GM18507 (cell line): ENCODE measurements at places on chromosomes 7 and 10.
A peak's percentile ranks its signal among the peaks of the same experiment; 100 is the strongest.

- no peak for DNase-seq
Observed at GRCh38 chr10:102342958-102343357, 52.5 kb upstream of the NFKB2 start.

DNA sequence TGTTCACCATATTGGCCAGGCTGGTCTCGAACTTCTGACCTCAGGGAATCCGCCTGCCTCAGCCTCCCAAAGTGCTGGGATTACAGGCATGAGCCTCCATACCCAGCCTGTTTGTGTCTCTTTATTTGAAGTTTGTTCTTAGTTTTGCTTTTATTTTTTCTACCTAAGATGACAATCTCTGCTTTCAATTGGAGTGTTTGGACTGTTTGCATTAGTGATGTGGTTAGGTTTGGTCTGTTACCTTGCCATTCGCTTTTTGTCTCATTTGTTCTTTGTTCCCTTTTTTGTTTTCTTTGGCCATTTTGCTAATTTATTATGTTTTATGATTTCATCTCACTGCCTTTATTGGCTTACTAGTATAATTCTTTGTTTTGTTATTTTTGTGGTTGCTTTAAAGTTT lies 62.6 kb downstream of the ADCY1 start:
- DNase-seq: no peak

DNA sequence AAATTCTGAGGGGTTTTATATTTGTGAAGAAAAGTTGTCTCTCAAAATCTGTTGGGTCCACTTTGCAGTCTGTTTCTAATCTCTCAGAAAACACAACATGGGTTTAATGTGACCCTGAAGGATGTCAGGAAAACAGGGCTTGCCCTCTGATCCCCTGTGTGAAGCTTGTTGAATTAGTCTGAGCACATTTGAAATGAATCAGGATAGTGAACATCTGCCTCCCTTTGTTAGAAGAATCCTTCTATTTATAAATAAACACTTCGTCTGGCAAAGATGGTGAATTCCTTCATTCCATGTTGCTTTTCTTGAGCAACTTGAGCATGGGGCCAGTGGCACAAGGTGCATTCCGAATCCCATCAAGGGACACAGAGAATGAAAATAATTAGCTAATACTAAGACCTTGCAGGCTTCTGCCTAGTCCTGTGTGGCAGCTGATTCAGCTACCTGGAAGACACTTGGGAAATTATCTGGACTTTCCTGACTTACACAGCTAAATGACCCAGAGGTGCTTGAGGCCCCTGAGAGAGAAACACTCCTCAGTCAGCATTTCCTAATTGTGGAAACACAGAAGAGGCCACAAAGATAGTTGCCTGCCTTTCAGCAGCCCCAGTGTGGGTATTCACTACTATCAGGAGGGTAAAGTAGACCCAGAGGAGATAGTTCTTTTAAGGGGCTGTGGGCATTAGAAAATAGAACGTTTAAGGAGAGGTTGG lies 305.5 kb downstream of the C7orf25 start:
- no peak for DNase-seq

DNA sequence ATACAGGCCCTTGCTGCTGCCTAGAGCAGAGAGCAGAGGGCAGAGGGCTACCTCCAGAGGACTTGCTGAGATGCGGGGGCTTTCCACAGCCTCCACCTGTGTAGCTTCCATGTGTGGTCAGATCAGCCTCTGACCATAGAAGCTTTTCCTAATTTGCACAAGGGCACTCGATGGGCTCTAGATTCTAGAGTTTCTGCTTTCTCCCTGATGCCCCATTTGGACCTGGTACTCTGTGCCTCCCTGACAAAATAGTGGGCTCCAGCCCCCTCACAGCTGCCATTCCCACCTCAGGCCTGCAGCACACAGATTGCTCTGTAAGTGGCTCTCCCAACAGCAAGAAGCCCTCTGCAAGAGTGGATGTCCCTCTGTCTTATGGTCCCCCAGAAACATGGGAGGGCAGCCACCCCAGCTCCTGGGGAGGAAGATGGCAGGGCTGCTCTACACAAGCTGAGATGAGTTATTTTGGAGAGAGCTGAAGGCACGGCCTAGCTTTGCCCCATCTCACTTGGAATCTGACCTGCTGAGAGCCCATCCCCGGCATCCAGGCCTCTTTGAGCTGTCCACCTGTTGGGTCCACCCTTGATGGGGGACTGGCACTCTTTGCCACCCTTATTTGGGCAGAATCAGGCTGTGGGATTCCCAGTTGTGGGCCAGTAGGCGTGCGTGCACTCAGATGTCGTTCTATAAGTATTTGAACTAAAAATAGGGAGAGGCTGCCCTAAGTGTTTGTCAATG lies 16.7 kb downstream of the TMEM273 start:
- DNase-seq: no peak

GRCh38 chr7:28510026-28510369 lies 97.7 kb downstream of the CREB5 start:
- no peak for DNase-seq

- DNase-seq: no peak
Observed at GRCh38 chr7:74042746-74043522, 15.0 kb downstream of the ELN start.

- DNase-seq: no peak
Observed at GRCh38 chr10:57964351-57964750, 303.3 kb downstream of the IPMK start.

DNA sequence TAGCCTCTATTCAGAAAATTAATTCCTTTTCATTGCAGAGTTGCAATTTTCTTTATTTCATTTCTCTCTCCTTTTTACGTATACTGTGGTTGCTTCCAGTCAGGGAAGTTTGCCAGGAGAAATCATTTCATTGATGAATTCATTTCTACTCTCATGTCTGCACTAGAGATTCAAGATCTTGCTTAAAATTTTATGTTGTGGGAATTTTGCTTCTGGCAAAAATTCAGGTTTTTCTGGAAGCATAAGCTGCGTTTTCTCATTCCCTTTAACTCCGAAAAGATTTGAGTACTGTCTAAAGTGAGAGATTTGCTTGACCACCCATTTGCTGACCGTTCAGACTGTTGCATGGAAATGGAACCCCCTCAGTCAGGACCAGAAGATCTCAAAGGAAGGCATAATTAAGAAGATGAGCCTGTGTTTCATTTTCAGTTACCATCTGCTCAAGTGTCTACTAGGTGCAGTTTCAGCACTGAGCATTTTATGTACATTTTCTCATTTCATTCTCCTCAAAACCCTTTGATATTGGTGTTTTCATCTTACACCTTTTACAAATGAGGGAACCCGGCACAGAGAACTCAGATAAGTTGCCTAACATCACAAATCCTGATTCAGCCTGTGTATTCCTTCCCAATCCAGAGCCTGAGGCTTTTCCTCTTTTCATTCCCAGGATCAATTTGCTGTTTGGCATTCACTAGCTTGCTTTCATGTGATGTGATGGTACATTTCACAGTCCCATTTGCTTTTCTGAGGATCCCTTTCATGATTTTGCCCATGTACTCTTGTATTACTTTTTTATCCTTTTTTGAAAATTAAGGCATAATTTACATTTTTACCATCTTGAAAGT lies 3.9 kb downstream of the PTPRZ1 start:
- no peak for DNase-seq

- no peak for DNase-seq
Observed at GRCh38 chr10:63515002-63515763, 6.0 kb upstream of the REEP3 start.

GRCh38 chr10:43176271-43176670 lies 38.0 kb downstream of the CSGALNACT2 start:
- DNase-seq: no peak

- no peak for DNase-seq
Observed at GRCh38 chr10:74297389-74298080, 146.5 kb downstream of the ADK start.

- DNase-seq: no peak
Observed at GRCh38 chr7:127091620-127092019, 161.1 kb downstream of the GRM8 start.

DNA sequence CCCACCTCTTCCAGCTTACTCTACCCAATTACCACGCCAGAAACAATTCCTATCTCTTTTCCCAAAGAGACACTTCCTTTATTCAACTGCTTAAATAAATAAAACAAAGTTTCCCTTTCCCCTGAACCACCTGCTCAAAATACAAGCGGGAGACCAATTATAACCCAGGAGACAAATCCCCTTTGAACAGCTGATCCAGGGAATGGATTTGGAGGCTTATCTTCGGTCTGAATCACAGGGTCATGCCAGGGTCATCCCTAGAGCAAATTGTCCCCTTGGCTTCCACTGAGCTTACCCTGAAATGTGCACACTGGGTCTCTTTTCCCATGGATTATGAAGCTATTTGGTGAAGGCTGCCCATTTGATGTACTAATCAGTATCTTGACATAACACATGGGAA lies 99.9 kb upstream of the JAZF1 start:
- no peak for DNase-seq

DNA sequence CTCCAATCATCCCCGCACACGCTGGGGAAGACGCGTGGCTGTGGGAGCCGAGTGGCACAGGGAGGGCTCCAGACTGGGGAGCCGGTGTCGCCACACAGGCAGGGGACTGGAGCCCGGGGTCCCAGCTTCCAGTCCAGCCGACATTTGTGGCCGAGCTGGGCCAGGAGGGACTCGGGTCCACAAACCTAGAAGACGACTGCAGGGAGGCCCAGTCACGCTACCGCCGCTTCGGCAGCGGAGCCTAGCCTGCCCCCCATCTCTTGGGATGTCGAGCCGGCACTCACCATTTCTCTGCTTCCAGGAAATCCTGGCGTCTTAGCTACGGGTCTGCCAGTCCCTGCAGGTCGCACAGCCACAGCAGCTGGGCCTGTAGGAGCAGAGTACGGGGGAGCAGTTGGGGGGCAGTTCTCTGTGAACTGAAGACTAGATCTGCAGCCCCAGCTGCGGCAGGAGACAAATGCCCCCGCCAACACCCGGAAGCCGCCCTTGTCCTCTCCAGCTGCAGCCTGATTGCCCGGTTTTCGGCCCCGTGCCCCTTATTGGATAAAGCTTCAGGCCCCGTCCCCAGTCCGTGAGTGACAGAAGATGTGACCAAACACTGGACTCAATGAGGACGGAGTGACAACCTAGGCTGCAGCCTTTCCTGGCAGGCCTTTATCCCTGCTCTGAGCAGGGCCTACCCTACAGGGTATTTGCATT lies 270.7 kb downstream of the ZNF33B start:
- DNase-seq: peak; percentile 4
